ENCODE measurements at places on chromosomes 4 and X.

GRCh38 chrX:151985531-151985930 is 11.1 kb upstream of the GABRE start:
- DNase-seq = no peak

DNA sequence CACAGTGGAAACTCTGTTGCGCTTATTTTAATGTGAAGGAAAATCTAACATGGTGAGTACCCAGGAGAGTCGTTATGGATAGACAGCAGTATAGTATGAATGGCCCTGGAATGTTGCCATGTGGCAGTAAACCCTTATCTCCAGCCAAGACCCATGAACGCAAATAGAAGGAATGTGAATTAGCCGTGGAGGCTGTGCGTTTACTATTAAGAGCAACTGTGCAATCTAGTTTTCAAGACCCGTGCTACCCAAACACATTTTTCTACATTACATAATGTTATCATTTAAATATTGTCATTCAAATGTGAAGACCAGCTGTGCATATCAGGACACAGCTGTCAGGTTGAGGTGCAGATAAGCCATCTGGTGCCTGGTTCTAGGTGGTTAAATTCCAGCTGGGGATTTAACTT is 13.3 kb upstream of the AGA start:
- no peak for DNase-seq

DNA sequence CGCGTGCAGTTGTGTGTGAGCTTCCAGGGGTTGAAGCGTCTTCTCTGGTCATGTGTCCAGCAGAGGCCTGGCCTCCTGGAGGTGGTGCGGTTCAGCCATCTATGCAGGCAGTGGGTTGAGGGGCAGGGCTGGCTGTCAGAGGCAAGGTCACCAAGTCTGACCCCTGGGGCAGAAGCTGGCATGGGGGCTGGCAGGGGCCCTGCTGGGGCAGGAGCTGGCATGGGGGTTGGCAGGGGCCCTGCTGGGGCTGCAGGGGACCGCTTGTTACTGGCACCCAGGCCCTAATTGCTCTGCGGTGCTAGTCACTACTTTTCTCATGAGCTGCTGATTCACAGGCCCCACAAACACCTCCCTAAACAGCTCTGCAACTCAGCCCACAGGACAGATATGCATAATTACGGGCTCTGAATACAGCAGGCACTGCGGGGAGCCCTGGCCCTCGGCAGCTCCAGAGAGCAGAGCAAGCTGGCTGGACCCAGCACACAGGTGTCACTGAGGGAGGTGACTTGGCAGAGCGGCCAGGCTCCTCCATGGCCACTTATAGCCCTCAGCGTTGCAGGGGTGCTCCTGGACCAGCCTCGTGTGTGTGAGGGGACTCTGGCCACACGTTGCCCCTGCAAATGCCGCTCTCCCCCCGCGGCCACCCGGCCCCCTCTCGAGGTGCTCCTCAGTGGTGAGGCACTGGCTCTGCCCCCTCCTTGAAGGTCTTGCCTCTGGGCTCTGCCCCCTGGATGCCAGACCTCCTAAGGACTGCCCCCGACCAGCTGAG is 32.7 kb downstream of the CPLX1 start:
- no peak for DNase-seq

DNA sequence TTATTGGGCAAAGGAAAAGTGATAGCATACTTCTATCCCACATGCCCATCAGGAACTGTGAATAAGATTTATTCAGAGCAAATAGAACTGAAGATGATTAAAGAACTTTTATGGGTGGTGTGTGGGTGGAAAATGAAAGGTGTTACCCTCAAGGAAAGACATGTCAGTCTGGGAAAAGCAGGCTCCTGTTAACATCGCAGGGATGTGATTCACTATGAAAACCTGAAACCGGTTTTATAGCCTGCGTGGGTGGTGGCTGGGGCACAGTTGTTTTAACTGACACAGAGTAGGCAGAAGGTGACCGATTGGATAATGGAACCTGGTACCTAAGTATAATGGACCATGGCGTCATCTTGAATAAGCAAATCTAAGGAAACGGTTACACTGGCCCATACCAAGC is 61.3 kb upstream of the CASK start:
- no peak for DNase-seq

DNA sequence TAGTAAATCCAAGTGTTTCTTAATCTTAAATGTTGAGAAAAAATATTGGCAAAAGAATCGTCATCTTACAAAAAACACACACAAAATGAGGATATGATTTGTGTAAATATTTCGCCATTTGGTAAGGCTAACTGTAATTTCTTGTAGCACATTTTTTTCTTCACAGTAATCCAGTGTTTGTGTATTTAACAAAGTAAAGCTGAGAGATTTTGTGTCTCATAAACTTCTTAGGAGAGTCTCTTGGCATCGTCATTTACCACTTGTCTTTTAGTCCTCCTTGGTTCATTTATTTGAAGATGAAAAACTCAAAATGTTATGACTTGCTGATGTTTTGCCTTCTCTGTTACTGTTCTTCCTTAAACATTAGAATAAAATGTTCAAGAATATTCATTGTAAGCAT is 326.7 kb upstream of the PITX2 start:
- DNase-seq = no peak

GRCh38 chrX:22164770-22165388 is 107.8 kb upstream of the CBLL2 start:
- no peak for DNase-seq

DNA sequence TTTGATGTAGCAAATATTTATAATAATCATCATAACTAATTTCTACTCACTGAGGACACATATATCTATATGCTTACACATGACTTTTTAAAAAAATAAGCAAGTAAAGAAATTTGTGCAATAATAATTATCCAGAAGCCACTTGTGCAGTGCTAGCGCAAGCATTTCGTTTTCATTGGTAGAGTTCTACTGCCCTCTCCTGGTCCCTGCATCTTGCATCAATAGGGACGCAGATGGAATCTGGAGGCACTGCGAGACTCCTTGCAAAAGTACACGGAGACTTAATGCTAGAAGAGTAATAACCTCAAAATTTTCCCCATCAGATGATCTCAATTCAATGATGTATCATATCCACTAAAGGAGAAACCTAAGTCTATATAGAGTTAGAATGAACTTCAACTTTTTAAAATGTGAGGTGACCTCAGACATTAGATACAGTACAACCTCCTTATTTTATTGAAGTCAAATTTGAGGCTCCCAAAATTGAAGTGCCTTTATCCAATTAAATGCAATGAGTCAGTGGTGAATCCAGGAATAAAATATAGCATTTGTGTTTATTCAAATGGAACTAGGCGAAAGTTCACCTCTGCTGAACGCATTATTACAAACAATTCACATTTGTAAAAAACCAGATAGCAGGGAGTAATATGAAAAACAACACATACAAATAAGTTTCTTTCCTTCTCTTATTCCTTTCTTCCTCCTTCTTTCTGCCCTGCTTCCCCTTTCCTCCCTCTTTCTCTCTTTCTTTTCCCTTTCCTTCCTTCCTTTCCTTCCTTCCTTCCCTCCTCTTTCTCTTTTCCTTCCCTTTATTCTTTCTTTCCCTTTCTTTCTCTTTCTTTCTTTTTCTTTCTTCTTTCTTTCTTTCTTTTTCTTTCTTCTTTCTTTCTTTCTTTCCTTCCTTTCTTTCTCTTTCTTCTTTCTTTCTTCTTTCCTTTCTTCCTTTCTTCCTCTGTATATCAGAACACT is 450.0 kb downstream of the ANKRD50 start:
- DNase-seq = peak; percentile 22

DNA sequence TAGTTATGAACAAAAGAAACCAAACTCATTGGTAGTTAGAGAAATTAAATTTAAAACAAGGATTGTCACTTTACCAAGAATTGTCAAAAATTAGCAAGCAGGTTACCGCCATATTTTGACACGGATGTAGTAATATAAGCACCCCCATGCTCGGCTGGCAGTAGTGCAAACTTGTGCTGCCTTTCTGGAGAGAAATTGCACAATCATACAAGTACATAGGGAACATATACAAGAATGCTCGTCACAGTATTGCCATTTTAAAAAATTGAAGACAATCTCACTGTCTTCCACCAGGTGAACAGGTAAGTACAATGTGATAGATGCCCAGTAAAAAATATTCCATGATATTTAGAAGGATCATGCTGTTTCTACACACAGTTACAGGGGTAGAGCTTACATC is 55.6 kb upstream of the SLC39A8 start:
- DNase-seq = no peak

- DNase-seq = no peak
Measured at GRCh38 chr4:141258558-141258957, 37.9 kb downstream of the ZNF330 start.

GRCh38 chr4:37604461-37604860 is 81.7 kb downstream of the RELL1 start:
- no peak for DNase-seq

DNA sequence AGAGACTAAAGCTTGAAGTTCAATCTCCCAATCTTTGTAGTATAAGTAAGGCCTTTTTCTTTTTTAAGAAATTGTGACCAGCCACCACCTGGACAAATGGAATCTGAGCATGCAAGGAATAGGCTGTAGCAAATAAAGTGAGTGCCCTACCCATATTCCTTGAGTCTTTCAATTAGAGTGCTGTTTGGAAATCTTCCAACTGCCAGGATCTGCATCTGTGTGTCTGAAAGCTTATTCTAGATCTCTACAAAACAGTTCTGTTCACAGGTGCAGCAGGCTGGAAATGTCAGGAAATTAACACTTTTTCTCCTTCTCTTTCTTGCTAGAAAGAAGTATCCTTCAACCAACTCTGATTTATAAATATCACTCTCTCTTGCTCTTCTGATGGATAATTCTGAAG is 76.7 kb upstream of the NDST3 start:
- DNase-seq = no peak

GRCh38 chrX:135543924-135544323 is 23.5 kb downstream of the INTS6L start:
- DNase-seq = no peak

DNA sequence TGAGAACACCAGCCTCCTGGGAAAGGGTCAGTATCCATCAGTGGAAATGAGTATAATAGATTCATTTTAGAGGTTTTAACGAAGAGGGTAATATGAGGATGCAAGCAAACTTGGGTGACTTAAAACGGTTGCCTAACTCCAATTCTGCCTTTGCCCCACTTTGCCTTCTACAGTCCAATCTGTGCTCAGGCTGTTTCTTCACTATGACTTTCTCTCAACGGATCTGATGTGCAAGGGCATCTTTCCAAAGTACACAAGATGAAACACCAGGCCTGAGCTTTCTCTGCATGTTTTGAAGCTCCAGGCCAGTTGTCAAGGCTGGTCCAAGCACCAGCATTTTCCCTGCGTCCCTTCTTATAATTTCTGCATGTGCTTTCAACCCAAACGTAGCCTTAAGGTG is 68.0 kb upstream of the TMEM164 start:
- DNase-seq = no peak

- DNase-seq = no peak
Measured at GRCh38 chr4:108612365-108612764, 8.0 kb upstream of the RPL34 start.

DNA sequence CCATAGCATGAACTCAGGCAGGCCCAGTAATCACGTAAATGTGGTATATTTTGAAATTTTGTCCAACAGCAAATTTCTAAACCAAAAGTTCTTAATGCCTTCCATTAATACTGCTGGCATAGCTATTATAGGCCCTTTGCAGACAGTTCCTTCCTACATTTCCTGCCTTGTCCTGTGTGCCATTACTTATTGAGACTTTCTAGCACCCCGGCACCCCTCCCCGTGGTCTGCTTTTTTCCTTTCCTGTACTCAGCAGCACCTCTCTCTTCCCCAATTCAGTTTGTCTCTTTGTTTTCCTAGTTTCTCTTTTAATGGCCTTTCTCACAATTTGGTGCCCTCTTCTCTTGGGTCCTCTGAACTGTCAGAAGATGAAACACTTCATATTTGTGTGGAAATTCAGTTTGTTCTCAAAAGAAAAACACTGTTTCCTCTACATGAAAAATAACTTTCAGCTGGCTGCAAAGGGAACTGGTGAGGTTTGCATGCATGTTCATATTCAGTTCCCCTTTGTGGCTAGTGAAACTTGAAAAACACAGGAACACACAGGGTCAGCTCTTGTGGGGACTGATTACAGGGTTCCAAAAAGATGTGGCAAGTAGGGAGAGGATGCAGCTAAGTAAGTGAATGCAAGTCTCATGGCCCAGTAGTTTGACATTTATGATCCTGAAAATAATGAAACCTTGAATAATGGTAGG is 17.1 kb downstream of the GPR34 start:
- DNase-seq = no peak

All from hippocampal formation (tissue), 2 donors.